ENCODE measurements at places on chromosomes 7 and 10.

- DNase-seq, result peak; percentile 27
These were observed 43.3 kb upstream of the ANLN start for GRCh38 chr7:36346260-36346831.

GRCh38 chr7:87413029-87413428, 62.5 kb downstream of the ABCB4 start:
- DNase-seq, result peak; percentile 14

DNA sequence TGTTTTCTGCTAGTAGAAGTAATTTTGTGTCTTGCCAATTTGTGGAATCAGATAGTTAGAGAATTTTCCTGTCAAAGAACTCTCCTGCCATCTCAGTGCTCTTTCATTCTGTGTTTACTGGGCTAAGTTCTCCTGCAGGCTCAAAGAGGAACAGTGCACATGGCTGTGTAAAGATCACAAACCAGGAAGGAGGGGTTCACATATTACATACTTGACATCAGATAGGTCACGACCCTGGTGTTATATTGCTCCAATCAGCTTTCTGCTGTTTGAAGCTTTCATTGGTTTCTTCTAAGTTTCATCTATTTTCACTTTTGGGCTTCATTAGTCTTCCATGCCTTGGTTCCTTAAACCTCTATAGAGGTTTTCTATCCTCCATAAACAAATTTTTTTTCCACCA, 13.5 kb upstream of the ELMO1 start:
- no peak for DNase-seq

GRCh38 chr10:71187600-71187999, 24.8 kb upstream of the UNC5B start:
- DNase-seq, result peak; percentile 35

DNA sequence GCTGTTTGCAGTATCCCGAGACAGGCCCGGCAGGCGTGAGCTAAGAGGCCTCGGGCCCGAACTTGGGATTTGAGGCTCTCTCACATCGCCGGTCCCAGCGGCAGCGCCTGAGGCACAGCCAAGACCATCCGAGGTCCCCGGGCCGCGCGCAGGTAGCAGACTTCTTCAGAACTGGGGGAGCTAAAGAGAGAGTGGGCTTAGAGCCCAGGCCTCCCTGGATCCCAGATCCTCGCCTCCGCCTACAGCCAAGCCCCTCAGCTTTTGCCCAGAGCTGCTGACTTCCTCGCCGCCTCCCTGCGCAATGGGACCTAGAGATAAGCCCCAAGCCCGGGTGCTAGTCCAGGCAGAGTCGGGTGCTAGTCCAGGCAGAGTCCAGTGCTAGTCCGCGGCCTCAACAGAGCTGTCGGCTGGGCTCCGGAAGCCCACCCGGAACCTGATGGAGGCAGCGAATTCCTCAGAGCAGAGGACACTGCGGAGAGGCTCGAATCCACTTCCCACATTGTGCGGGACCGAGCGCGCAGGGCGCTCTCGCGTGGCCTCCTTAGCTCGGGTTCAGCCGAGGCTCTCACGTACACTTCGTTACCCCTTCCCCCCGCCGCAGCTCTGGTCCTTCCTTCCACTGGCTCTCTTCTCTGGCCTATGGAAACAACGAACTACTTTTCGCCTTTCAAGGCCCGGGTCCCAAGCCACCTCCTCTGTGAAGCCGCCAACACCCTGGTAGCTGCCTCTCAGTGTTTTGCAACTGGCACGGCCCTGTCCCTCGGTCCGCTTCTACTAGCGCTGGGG, 5.8 kb downstream of the LBX1 start:
- no peak for DNase-seq

DNA sequence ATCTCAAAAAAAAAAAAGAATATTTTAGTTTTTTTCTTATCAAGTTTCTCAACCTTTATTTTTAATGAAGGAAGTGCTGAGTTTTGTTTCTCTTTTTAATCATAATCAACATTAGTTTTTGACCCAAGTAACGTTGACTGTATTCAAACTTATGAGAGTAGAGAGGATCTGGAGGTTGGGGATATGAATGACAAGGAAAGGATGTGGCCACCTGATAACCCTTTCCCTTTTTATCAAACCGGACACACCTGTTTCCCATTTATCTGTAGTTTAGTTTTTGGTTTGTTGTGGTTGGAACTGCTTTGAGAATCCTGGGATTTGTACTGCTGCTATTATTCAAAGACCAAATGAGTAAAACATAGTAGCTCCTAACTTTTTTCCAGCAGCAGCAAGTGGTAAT, 38.6 kb downstream of the HACD1 start:
- no peak for DNase-seq

GRCh38 chr10:9342885-9343570, 1288.5 kb downstream of the GATA3 start:
- peak; percentile 48 for DNase-seq

DNA sequence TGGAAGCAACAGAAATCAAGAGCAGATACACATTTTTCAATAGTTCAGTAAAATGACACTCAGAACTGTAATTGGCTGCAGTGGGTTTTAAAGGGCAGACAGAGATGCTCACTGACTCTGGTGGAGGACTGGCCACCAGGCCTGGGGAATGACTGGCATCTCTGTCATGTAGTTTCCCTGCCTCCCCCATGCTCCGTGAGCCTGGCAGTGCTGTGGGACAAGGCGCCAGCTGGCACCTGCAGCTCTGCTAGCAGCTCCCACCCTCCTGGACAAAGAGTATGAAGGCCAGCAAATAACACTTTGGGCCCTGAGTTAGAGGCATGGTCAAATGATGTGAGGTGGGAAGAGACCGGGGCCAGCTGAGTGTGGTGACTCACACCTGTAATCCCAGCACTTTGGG, 15.0 kb downstream of the TSPAN33 start:
- DNase-seq, result no peak

DNA sequence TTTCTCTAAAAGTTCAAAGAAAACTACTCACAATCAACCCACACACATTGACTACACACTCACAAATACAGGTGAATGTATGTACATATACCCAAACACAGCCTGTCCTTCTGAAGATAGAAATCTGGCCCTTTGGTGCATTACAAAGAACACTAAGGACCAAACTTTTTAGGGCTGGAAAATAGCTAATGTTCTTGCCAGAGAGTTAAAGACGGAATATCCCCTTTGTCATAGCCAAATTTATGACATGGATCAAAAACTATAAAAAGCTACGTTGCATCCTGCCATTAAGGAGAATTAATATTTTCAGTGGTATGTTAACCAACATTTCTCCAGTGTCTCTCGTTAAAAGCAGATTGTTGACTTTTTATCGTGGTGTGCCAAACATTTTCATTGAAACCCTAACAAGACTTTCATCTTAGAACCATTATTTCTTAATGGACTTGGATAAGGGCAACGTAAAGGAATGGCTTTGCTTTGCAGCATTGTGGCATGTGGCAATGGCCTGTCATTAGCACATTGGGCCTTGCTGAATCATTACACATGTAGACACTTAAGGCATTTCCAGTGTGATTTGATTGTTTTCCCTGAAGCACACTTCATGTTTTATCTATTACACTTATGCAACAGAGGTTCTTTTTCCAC, 150.9 kb upstream of the MEOX2 start:
- DNase-seq, result no peak

- DNase-seq, result peak; percentile 53
These were observed 177.3 kb upstream of the PHYHIPL start for GRCh38 chr10:58998924-58999713.

GRCh38 chr7:94856643-94857042, 50.8 kb upstream of the PPP1R9A start:
- DNase-seq, result peak; percentile 14

DNA sequence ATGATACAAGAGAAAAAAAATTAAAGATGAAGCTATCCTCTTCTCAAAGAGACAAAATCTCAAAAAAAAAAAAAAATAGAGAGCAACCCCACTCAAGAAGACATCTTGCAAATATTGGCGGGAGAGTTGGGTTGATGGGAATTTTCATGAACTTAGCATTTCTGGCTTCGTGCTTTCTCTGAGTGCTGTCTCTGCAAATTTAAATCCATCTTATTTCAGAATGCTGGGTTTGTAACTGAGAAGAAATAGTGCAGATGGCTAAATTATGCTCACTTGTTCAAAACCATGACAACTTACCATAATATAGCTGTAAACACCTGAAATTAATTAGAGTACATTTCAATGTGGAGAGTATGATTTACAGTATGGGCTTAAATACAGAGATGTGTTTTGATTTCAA, 484.8 kb upstream of the CELF2 start:
- DNase-seq, result no peak

DNA sequence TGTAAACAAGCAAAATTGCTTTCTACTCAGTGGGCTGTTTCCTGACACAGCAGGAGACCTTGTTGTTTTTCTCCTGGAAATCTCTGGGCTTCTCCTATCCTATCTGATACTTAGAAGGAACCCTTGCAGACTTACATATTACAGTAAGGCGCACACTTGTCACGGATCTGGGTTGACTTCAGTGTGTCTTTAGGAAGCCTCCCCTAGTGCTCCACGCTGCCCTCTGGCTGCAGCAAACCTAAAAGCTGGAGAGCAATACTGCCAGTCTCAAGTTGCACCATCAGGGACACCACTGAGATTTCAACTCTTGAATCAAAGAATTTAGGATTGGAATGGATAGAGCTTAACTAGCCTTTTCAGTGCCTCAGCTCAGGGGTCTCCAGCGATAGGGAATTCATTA, 495.3 kb downstream of the LRMDA start:
- no peak for DNase-seq

- DNase-seq, result no peak
These were observed 23.1 kb upstream of the PITRM1 start for GRCh38 chr10:3195726-3196125.

- DNase-seq, result no peak
These were observed 265.9 kb upstream of the YAE1 start for GRCh38 chr7:39300276-39300675.

DNA sequence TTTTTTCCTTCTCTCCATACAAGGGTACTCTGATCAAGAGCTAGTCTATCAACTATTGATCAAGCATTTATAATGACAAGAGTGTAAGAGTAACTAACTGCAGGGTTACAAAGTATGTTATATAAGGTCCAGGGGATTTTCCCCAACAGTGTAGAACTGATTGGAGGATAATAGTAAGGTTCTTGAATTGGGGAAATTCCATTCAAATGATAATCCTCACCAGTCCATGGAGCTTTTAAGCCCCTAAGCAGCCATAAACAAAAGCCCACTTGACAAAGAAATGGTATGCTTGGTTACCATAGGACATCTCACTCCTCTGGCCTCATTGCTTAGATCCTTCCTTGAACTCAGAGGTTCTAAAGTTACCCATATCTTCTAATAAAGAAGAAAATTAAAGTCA, 8.2 kb downstream of the YME1L1 start:
- DNase-seq, result no peak

DNA sequence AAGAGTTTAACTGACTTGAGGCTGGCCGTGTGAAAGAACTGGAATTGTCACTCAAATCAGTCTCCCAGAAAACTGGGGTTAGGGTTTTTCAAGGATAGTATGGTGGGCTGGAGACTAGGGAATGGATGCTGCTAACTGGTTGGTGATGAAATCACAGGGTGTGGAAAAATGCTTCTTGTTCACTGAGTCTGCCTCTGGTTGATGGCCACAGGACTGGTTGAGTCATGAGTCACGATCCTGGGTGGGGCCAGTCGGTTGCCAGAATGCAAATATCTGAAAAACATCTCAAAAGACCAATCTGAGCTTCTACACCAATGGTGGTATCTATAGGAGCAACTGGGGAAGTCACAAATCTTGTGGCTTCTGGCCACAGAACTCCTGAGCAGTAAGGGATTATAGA, 16.3 kb upstream of the BAMBI start:
- DNase-seq, result peak; percentile 87

DNA sequence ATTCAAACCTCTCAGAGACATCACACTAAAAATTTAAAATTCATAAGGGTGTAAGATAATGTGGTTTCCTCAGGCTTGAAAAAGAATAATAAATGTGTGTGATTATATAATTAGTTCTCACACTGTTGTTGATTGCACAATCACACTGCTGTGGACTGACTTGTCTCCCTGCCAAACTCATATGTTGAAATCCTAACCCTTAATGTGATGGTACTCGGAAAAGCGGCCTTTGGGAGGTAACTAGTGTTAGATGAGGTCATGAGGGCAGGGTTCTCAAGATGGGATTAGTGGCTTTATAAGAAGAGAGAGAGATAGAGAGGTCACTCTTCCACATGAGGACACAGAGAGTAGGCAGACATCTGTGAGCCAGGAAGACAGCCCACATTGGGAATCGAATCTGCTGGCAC, 128.5 kb upstream of the COL1A2 start:
- peak; percentile 77 for DNase-seq

- peak; percentile 26 for DNase-seq
These were observed 25.4 kb upstream of the ELN start for GRCh38 chr7:74002474-74003017.

DNA sequence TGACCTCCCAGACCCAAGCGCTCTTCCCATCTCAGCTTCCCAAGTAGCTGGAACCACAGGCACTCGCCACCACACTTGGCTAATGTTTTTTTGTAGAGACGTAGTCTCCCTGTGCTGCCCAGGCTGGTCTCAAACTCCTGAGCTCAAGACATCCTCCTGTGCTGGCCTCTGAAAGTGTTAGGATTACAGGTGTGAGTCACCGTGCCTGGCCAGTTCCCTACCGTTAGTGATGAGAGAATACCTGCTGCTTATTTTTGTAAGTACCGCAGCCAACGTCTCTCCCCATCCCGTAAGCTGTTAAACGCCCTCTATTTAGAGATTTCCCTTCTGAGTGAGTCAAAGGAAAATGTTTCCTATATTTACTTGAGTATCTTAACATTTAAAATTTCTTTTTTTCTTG, 38.5 kb upstream of the PDLIM1 start:
- no peak for DNase-seq

GRCh38 chr10:69624245-69624786, 5.7 kb upstream of the FAM241B start:
- DNase-seq, result no peak

All from fibroblast of mammary gland (primary cell).